DMS53 (cell line): ENCODE measurements at places on chromosomes 16 and 17.

GRCh38 chr17:6249732-6250131, 179.6 kb downstream of the WSCD1 start:
- no peak for DNase-seq

DNA sequence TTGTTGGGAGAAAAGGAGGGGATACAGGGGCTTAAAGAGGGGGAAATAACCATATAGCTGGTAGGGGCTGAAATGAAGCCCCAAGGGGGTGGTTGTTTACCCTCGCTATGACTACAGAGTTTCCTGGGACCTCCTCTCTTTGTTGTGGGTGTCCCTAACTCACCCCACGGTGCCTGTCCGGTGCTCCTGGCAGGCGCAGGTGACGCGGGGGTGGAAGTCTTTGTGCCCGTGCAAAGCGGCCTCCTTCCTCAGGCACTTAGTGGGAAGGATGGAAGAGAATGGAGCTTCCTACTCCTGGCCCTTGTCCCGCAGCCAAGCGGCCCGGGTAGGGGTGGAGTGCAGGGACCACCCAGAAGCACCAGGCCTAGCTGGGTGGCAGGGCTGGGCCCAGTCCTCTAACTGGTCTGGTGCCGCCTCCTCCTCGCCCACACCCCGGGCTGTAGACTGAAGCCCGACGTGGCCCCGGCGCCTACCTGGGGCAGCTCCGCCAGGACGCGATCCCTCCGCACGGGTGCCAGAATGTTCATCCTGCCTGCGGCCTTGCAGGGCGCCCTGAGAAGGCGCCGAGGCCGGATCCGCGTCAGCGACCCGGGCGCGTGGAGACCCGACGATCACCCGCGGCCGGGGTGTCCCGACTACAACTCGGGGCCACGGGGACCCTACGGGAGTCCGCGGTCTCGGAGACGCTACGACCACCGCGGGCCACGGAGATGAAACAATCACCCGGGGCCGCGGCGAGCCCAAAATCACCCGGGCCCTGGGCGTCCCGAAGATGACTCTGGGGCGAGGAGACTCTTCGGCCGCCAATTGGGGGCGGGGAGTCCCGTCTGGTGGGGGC, 709 bp downstream of the RAB34 start:
- DNase-seq, result peak; percentile 67

- no peak for DNase-seq
Measured at GRCh38 chr17:83181991-83182619, 102.7 kb downstream of the METRNL start.

GRCh38 chr16:27273670-27274423, 5.3 kb upstream of the NSMCE1 start:
- peak; percentile 15 for DNase-seq

- DNase-seq, result no peak
Measured at GRCh38 chr16:68857479-68857878, 14.1 kb downstream of the TANGO6 start.

- no peak for DNase-seq
Measured at GRCh38 chr17:73166731-73167581, 2.1 kb downstream of the SSTR2 start.

GRCh38 chr16:30187971-30188561, 4.7 kb downstream of the CORO1A start:
- DNase-seq, result no peak

DNA sequence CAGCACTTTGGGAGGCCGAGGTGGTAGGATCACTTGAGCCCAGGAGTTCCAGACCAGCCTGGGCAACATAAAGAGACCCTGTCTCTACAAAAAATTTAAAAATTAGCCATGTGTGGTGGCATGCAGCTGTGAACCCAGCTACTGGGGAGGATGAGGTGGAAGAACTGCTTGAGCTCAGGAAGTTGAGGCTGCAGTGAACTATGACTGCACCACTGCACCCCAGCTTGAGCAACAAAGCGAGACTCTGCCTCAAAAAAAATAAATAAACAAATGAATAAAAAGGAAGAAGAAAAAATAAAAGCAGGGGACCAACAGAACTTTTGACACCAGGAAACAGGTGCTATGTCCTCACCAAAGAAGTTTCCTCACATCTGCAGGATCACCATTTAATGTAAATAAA, 14.2 kb downstream of the TERF2 start:
- no peak for DNase-seq

- no peak for DNase-seq
Measured at GRCh38 chr16:35562471-35562870, 2103.1 kb downstream of the TP53TG3F start.

DNA sequence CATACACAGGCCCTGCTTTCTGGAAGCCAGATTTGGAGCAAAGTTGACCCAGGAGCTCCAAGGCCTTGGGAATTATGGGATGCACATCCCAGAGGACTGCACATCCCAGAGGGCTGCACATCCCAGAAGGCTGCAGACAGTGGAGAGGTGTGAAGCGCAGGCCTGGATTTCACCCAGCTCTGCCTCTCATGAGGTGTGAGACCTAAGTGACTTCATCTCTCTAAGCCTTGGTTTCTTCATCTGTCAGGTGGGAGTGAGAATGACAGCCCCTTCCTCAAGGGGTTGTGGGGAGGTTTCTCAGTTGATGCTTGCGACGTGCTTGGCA, 102.3 kb downstream of the GSG1L start:
- DNase-seq, result no peak

DNA sequence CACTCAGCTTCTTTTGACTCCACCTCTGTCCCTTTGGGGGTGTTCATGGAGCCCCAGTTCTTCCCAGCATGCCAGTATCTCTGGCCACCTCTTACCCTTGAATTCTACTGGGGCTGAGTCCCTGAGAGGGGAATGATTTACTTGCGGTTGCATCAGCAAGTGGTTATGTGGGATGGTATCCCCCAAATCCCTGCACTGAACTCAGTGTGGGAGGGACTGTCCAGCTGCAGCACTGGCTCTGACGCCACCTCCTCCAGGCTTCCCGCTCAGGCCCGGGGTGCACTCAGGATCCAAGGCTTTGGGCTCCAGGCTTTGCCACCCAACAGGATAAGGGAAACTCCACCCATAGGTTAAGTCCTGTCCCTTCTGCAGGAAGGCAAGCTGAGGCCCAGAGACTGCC, 21.1 kb upstream of the BRD7 start:
- no peak for DNase-seq

DNA sequence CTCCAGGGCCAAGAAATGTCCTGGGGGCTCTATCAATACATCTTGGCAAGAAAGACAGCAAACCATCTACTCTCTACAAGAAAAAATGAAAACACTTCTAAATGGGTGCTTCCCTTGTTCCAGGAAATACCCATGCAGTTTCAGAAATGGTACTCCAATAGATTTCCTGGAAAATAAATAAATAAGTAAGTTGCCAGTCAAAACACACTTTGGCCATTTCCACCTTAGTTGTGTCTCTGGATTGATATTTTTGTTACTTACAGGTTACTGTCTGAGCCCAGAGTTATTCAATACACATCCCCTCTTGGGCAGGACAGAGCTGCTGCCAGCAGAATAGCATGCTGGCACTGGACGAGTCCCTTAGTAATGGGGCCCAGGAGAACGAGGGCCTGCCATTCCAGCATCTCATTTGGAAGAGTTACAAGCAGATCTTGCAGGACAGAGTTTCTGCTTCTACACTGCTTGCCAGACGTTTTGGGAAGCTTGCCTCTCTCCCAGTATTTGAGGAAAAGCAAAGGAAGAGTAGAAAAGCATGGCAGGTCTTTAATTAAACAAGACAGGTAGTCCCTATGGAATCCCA, 100.5 kb downstream of the SMG6 start:
- no peak for DNase-seq

GRCh38 chr17:75457047-75457654, 716 bp downstream of the TMEM94 start:
- peak; percentile 64 for DNase-seq

DNA sequence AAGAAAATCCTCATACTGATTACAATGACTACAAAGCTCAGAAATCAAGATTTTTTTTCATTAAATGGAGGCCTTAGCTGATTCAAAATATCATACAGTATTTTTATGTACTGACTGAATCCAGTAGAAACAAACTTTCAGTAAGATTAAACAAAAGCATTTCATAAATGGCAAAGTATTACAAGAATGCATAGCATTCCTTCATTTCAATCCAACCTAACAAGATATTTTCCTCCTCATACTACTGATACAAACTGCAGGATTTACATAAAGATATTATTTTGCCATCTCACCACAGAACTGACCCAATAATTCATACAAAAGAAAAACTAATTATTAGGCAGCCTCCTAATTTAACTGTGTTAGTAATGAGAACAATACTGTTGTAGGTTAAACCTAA, 6.2 kb upstream of the KANSL1 start:
- DNase-seq, result no peak

GRCh38 chr17:57422574-57423164, 166.3 kb downstream of the MSI2 start:
- no peak for DNase-seq

DNA sequence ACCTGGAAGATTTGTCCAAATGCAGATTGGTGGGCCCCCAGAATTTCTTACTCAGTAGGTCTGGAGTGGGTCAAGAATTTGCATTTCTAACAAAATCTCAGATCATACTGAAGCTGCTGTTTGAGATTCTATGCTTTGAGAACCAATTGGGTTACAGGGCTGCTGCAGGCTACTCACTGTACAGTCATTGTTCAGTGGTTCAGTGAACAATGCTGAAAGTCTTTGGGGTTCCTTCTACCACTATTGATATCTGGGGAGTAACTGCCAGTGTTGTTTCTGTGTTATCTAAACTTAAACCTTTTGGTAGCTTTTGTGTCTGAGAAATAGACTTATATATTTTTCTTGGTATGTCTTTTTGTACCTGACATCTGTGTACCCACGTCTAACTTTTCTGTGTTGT, 187.5 kb downstream of the TANC2 start:
- DNase-seq, result no peak

- DNase-seq, result no peak
Measured at GRCh38 chr17:31274252-31274651, 22.8 kb downstream of the OMG start.

DNA sequence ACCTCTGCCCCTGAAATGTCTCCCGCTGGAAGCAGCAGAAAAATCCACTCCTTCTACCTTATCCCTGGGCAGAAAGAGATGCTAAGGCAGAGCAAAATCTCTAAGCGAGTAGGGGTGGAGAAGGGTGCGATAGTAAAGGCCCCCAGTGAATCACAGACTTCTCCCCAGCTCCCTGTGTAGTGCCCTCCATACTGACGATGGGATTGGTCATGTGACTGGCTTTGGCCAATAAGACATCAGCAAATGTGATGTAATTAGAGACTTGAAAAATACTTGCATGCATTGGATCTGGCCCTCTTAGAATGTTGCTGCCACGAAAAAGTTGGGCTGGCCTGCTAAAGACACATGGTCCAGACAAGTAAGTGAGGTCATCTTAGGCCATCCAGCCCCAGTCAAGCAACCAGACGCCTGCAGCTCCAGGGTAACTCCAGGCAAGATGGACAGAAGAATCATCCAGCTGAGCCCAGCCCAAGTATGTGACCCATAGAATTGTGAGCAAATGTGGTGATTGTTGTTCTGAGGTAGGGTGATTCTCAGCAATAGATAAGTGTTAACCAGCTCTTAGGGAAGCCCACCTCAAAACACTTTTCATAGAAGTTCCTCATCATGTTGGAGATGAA, 36.0 kb downstream of the HASPIN start:
- DNase-seq, result no peak

- DNase-seq, result no peak
Measured at GRCh38 chr16:22126037-22126558, 33.8 kb downstream of the VWA3A start.

GRCh38 chr17:61480414-61480807, 28.2 kb downstream of the TBX4 start:
- no peak for DNase-seq

- DNase-seq, result no peak
Measured at GRCh38 chr17:80646328-80646727, 101.7 kb downstream of the RPTOR start.

DNA sequence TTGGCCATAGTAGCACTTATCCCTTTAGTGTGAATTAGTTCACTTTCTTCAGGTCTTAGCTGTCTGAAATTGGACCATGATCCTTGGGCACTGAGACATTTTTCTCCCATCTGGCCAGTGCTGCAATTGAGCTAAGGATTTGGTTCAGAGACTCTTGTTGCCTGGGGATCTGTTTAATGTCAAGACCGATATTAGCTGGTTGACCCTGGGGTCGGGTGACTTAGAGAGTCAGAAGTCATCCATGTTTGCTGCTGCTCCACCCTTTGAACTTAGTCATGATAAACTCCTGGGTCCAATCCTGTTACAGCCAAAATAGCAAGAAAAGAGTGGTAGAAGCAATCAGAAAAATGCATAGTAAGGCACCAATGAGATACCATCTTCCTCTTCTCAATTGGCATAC, 45.8 kb upstream of the TOX3 start:
- DNase-seq, result no peak

DNA sequence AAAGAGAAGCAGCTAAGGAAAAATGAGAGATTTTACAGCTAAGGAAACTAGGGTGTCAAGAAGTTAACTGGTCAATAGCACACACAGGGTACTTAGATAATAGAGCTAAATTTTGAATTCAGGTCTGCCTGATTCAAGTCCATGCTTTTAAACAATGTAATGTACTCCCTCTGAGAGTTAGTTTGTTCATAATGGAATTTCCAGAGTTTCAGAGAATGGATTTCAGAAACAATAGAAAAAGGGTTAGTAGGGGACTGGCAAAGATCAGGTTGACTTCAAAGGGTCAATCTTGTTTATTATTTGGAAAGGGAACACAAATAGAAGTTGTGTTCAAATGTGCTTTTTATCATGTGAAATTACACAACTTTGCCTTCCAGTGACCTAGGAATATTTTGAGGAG, 17.9 kb downstream of the NSRP1 start:
- DNase-seq, result no peak

DNA sequence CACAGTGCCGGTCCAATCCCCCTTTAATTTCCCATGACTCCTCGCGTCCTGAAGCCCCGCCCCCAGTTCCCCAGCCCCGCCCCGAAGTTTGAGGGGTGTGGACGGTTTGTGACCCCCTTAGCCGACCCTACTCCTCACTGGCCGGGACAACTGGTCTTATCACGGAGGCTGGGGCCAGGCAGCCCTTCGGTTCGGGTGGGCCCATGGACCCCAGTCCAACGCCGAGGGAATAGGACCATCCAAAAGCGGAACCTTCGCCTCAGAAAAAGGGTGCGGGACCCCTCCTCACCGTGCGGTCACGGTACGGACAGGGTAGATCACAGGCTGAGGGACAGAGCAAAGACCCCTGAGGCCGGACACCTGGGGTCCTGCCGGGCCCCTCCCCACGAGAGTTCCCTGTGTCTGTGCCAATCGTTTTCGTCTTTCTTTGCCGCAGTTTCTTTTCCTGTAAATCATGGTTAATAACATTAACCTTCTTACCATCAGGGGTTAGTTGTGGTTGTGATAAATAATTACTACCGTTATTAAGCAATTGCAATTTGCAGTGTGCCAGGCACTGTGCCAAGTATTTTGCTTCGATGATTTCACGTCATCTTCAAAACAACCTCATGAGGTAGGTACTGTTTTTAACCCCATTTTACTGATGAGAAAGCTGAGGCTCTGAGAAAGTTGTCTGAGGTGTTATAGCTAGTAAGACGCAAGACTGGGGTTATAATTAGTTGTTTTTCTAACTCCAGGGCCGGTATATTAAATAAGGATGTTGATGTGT, 543 bp downstream of the TMUB2 start:
- peak; percentile 51 for DNase-seq
